Renal pelvis (tissue), 12 donors: ENCODE measurements at places on chromosomes 6 and 20. TPM values are rescaled to one million over a fixed set of nuclear protein-coding genes. Genes with fewer than 3 reads are reported as not detected.
A peak's percentile ranks its signal among the peaks of the same experiment; 100 is the strongest.

MUCL3 gene
- 0.09 TPM for polyA plus RNA-seq

OTOR gene
- not detected for polyA plus RNA-seq

- no peak for DNase-seq
Measured at GRCh38 chr6:36829919-36830544, 9.2 kb downstream of the CPNE5 start.

SYNDIG1 gene
- 11.7 TPM for polyA plus RNA-seq

DNA sequence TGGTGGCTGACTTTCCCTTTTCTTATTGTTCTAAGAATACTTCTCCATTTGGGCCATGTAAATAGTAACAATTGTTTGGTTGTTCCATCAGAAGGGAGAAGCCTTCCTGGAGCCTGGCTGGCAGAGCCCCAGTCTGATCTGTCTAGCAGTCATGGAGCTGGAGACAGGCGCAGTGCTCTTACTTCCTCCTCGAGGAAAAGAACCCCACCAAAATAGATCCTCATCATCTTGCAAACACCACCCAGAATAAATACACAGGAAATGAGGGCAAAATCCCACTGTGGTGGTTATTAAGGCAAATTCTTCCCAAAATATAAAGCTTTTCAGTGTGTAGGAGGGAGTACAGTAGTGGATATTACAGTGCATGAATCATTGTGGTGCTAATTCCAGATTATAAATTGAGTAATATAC is 195.1 kb upstream of the SGK1 start:
- no peak for DNase-seq

TRIM10 gene
- 0.52 TPM for polyA plus RNA-seq

- DNase-seq, result peak; percentile 69
Measured at GRCh38 chr6:56843476-56844349, 111.2 kb upstream of the BEND6 start.

DNA sequence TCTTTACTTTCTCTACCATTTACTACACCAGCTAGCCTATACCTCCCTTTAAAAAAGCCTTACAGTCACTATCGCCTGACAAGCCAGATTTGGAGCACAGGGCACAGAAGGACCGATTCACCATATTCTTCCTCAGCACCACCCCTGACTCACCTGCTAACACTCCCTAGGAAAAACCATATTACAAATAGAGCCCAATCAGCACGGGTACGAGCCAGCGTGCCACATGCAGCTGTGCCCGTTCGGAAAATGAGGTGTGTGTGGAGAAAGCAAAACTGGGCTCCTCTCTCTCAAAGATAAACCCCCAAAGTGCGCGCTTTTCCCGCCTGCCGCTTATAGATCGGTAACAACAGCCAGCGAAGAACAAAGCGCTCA is 1.2 kb downstream of the SYNCRIP start:
- no peak for DNase-seq

GRCh38 chr6:40640599-40641227 is 53.5 kb upstream of the LRFN2 start:
- DNase-seq, result peak; percentile 81

SLC17A1 gene
- 24.6 TPM for polyA plus RNA-seq

GRCh38 chr6:139572001-139572400 is 197.6 kb upstream of the CITED2 start:
- no peak for DNase-seq

DNA sequence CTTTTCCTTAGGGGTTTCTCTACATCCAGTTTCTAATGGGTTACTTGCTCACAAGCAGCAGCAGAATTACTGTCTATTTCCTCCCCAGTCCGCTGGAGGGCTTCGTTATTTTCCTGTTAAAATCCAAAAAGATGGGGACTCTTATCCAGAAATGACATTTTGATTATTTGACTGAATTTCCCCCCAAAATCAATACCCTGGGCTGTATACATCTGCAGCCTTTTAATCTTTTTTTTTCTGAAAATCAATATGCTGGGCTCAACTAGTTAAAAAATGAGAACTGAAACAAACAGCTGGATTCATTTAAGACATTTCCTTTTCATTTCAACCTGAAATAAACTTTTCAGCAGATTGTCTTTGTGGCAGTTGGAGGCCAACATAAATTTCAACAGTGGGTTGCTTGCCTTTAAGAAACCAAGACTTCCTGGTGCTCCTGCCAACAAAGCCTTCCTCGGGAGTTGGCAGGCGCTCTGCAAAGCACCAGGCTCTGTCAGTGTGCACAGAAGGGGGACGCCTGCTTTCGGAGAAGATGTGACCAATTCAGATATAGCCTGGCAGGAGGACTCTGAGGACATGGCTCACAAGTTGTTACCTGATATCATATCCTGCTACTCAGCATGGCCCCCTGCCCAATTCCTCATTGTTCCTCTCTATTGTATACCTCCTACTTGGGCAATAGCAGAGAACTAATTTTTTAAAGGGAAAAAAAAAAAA is 204.7 kb upstream of the ARG1 start:
- no peak for DNase-seq

TREM2 gene
- 0.47 TPM for polyA plus RNA-seq

SIRPD gene
- polyA plus RNA-seq, result 0.09 TPM

DNA sequence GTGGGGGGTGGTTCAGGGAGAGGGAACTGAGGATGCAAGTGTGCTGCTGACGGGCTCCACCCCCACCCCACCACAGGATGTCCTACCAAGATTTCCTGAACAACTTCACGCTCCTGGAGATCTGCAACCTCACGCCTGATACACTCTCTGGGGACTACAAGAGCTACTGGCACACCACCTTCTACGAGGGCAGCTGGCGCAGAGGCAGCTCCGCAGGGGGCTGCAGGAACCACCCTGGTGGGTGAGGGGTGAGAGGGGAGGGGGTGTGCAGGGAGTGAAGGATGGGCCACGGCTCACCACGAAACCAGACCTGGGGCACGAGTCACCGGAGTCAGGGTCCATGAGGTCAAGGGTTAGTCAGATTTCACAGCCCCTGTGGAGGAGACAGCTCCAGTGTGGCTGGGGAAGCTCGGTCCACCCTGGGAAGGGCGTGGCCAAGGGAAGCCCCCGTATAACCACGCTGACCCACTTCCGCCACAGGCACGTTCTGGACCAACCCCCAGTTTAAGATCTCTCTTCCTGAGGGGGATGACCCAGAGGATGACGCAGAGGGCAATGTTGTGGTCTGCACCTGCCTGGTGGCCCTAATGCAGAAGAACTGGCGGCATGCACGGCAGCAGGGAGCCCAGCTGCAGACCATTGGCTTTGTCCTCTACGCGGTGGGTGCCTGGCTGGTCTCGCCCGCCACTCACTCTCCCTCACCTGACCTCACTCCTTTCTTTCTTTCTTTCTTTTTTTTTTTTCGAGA is 18.3 kb downstream of the CAPN11 start:
- DNase-seq, result no peak

- DNase-seq, result no peak
Measured at GRCh38 chr20:46257887-46258286, 50.4 kb downstream of the CDH22 start.

LGSN gene
- 0.43 TPM for polyA plus RNA-seq

SLC17A9 gene
- polyA plus RNA-seq, result 1.6 TPM

DNA sequence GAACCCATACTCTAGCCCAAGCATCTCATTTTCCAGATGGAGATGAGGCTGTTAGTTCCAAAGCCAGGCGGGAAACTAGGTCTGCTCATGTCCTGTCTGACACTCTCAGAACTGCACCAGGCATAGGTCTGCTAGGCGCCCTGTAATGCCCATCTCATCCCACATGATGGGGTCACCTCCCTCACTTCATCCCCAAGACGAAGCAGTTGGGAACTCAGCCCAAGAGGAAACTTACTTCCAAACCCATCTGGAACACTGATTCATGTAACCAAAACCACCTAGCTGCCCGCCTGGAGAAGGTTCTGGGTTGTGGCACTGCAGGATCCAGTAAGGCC is 119.4 kb upstream of the PRND start:
- DNase-seq, result no peak

PLCB4 gene
- 14.9 TPM for polyA plus RNA-seq

- DNase-seq, result no peak
Measured at GRCh38 chr20:9236458-9236857, 167.6 kb downstream of the PLCB4 start.

- DNase-seq, result no peak
Measured at GRCh38 chr6:22149096-22149495, 147.7 kb downstream of the PRL start.

GRCh38 chr20:325889-326644 is 715 bp downstream of the SOX12 start:
- peak; percentile 53 for DNase-seq
